ENCODE measurements at places on chromosomes 12 and 14. TPM values are rescaled to one million over a fixed set of nuclear protein-coding genes. Genes with fewer than 3 reads are reported as not detected.

ARHGDIB gene
- total RNA-seq, result not detected

GLIPR1L1 gene
- not detected for total RNA-seq

REP15 gene
- total RNA-seq, result 0.32 TPM

SLC24A4 gene
- total RNA-seq, result not detected

KRT76 gene
- total RNA-seq, result not detected

PAPLN gene
- total RNA-seq, result 4.6 TPM

CREBL2 gene
- total RNA-seq, result 44.6 TPM
